CD4-positive, alpha-beta memory T cell (primary cell): ENCODE measurements at places on chromosomes 6 and 20.

- no peak for DNase-seq
Measured at GRCh38 chr6:93391965-93392364, 27.4 kb downstream of the EPHA7 start.

GRCh38 chr6:157292202-157292601 lies 31.1 kb downstream of the TMEM242 start:
- DNase-seq = no peak

DNA sequence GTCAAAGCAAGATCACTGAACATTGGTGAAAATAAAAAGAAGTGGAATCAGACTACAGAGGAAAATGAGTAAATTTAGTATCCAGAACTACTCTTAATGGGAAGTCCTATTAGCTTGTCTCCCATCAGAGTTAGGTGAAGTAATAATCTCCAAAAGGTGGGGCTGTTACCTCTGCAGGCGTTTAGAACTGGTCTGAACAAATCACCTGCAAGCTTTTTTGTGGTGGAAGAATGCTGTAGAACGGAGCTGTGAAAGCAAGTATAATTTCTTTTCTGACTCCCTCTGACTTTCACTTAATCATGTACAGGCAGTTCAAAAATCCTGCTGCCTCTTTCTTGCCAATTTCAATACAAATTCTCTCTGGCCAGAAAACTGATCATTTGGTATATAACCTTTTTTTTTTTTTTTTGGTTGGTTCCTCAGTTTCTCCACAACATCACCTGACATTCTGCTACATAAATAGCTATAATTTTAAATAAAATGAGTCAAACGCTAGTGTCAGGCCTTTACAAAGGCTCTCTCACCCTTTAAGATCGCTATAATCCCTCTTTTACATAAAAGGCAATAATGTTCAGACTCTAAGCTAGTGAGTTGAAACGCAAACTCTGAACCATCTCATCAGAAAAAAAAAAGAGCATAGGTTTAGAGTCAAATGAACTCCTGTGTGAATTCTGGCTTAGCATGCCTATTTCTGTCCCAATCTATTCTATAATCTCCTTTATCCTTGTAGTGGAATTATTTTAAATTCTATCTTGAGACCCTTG lies 38.8 kb downstream of the CITED2 start:
- DNase-seq = no peak

- no peak for DNase-seq
Measured at GRCh38 chr6:56649053-56649769, 6.5 kb upstream of the DST start.

GRCh38 chr20:20224806-20225205 lies 143.1 kb upstream of the INSM1 start:
- DNase-seq = no peak

DNA sequence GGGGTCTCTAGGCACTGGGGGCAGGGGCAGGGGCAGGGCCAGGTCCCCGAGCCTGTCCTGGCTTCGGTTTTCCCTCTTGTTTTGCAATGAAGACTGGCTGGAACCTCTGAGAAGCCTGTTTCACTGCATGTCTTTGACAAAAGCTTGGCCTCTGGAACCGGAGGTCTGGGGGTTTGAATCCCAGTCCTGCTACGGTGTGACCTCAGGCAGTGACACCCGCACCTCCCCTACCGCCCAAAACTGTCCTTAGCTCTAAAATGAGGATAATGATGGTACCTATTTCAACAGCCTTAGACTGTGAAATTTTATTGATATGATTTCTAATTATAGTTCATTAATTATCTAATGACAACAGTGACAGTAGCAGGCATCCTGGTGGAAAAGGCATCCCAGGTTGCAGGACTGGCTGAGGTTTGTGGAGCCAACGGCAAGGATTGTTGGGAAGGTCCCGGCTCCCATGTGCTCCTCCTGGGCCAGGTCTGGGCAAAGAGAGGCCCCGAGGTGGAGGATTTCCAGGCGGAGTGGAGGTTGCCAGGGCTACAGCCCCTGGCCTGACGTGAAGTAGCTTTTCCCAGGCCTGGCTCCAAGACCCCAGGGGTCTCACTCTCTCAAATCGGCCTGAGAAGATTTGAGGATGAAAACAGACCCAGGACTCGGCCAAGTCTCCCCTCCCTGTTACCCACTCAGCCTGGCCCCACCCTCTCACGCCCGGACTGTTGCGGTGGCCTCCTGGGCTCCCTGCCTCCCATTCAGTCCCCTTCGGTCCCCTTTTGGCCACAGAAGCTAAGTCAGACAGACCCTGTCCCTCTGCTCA lies 57.9 kb downstream of the SNAI1 start:
- no peak for DNase-seq

DNA sequence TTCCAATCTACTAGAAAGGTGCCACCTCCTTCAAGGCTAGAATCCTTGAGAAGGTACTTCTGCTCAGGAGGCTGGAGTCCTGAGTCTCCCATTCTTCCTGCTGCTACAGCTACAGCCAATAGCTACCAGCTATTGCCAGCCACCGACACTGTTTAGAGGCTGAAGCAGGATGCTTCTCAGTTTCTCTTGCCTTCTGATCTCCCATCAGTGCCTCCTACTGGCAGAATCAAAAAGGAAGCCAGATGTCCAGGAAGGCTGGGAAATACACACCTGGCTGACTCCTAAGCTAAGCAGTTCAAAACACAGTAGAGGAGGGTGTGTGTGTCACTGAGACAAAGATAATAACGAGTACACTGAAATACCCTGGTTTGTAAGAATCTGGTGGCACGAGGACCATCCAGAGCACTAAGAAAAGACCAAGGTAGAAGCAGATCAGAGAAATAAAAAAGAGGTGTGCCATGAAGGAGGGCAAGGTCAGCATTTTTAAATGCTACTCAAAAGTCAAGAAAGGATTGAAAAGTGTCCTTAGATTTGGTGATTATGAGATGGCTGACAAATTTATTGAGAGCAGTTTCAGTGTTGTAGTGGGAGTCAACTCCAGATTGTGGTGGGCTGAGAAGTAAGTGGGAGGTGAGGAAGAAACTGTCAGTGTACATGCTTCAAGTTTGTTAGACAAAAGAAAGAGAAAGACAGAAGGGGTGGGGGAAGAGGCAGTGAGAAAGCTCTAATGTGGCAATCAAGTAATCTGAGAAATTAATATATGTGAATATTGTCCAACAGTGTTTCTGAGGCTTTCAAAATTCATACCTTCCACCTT lies 2.3 kb upstream of the HLA-DMA start:
- DNase-seq = peak; percentile 43

DNA sequence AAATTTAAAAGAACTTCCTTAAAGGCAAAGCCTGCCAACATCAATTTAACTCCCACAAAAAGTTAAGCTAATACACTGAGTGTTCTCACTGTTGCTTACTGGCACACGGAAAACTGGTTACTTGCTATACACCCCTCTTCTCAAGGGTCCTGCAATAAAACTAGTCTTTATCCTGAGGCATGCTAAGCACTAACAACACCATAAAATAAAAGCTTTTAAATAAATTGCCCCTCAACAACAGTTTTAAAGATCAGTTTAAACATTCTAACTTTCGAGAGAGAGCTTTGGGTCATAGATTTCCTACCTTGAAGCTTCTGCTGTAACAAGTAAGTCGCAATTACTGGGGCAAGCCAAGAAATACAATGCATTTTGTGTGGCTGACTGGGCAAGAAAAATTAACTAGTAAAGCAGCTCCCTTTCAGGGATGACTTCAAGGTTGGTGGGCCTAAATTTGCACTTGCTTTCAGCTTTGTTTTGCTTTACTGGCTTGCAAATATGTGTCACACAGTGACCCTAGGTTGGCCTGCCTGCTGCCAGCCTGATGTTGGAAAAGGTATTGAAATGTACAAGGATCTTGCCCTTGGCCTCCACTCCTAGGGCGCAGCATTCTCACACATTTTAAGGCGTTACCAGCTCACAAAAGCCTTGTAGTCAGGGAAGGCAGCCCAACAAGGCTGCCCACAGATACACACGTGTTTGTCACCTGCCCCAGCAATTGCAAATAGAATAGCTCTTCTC lies 4.0 kb upstream of the HEY2 start:
- no peak for DNase-seq
